SW 1271 (cell line): ENCODE measurements at places on chromosomes 1 and 21.

DNA sequence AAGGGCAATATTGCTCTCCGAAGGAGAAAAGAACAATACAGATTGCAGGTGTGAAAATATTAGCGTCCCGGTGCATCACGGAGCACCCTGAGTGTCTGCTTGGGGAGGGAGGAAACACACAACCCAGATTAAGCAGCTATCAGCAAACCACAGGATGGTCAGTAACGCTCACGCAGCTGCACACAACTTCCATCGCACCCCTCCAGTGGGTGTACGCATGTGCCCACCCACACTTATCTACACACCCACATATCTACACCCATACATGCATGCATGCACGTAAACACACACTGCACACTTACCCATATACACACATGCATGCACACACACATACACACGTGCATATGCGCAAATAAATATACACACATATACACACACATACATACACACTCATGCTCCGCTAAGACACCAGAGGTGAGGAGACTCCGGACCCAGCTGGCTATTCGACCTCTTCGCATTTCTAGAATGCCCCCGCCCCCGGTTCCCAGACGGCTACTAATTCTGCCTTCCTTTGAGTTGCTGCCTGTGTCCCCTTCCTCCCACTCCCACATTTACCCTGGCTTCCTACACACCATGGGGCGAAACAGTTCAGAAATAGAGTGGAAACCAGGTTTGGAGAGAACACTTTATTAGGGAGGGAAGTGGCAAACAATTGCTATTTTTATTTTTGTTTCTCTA is 26.2 kb downstream of the ITPKB start:
- DNase-seq = no peak

GRCh38 chr21:17610911-17611310 is 1.8 kb downstream of the BTG3 start:
- DNase-seq = no peak

- DNase-seq = no peak
Observed at GRCh38 chr1:95640746-95641145, 406.7 kb downstream of the RWDD3 start.

DNA sequence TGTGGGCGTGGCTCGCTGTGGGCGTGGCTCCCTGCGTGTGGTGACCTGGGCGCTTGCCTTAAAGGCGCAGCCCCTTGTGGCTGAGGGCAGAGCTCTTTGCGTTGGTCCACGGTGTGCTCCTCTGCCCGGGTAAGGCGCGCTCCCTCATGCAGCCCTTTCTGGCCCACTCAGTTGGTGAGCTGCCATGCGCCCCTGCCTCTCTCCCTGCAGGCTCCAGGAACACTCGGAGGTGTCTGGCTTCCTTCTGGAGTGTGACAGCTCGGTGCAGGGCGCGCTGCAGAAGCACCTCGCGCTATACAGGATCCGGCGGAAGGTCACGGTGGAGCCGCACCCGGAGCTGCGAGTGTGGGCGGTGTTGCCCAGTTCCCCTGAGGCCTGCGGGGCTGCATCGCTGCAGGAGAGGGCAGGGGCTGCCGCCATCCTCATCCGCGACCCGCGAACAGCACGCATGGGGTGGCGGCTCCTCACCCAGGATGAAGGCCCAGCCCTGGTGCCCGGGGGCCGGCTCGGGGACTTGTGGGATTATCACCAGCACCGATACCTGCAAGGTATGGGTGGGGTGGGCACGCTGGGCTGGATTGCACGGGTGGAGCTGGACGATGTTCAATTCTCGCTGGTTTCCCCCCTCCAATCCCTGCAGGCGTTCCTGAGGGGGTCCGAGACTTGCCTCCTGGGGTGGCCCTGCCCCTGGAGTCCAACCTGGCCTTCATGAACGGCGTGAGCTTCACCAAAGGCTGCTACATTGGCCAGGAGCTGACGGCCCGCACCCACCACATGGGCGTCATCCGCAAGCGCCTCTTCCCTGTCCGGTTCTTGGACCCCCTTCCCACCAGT is 9.1 kb downstream of the IBA57 start:
- DNase-seq = no peak

GRCh38 chr1:165444897-165445370 is at the start of gene RXRG:
Gene RXRG (minus strand): TSS chr1:165445126. CDS start chr1:165444893, 233 bp downstream.
- no peak for DNase-seq

GRCh38 chr1:116692879-116693278 is 25.3 kb upstream of the IGSF3 start:
- DNase-seq = no peak

DNA sequence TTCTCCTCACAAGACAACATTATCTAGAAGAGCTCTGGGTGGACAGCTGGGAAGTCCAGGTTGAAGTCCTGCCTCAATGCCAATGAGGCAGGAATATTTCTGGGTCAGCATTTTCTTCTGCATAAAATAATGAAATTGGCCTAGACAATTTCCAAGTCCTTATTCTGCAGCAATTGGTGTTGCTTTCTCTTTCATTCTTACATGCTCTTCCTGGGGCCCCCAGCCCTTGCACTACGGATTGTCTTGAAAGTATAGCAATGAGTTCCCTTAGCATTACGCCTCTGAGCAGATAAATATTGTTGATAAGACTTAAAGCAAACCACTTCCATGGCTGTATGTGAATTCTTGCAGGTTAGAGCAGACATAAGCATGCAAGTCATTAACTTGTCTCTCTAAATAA is 188.5 kb downstream of the TGFBR3 start:
- no peak for DNase-seq

- no peak for DNase-seq
Observed at GRCh38 chr1:2831596-2832212, 30.2 kb upstream of the TTC34 start.
